ENCODE measurements at places on chromosomes 7 and 10. TPM values are rescaled to one million over a fixed set of nuclear protein-coding genes. Genes with fewer than 3 reads are reported as not detected.

The GFRA1 gene
- 6.3 TPM for total RNA-seq

The HMX2 gene
- total RNA-seq = not detected

The TMEM248 gene
- total RNA-seq = 59.6 TPM

The C10orf105 gene
- under 0.01 TPM for total RNA-seq

The PTPRN2 gene
- total RNA-seq = 0.77 TPM

The CHN2 gene
- total RNA-seq = 0.33 TPM

The ACSL5 gene
- 1.7 TPM for total RNA-seq

The ATRNL1 gene
- total RNA-seq = 0.33 TPM

The CLCN1 gene
- total RNA-seq = under 0.01 TPM

The TMEM130 gene
- 0.26 TPM for total RNA-seq

The RNF32 gene
- 2.8 TPM for total RNA-seq

GRCh38 chr10:113369365-113369694, 183.5 kb upstream of the HABP2 start:
- no peak for DNase-seq

GRCh38 chr7:151172273-151173141, 5.0 kb upstream of the GBX1 start:
- DNase-seq = peak; percentile 46

- DNase-seq = no peak
Measured at GRCh38 chr10:17385066-17385465, 69.3 kb downstream of the ST8SIA6 start.

GRCh38 chr7:129376076-129376777, 58.0 kb upstream of the STRIP2 start:
- peak; percentile 43 for DNase-seq

- DNase-seq = no peak
Measured at GRCh38 chr7:101466871-101467270, 104.2 kb downstream of the COL26A1 start.

- peak; percentile 87 for DNase-seq
Measured at GRCh38 chr7:80379034-80379982, 132.6 kb downstream of the GNAT3 start.

DNA sequence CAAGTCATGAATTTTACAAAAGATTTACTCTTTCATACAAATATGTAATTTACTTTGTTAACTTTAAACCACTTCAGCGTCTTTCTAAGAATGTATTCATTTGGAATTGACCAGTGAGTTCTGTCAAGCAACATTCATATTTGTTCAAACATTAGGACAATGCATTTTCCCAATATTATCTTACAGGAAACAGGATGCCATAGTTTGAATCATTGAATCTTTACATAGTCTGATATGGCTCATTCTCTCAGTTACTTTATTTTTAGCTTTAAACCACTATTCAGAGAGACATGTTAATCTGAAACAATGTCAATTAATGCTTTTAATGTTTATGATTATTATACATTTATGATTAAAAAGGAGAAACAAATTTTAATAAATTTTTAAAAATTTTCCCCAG, 21.1 kb upstream of the MEOX2 start:
- DNase-seq = no peak

DNA sequence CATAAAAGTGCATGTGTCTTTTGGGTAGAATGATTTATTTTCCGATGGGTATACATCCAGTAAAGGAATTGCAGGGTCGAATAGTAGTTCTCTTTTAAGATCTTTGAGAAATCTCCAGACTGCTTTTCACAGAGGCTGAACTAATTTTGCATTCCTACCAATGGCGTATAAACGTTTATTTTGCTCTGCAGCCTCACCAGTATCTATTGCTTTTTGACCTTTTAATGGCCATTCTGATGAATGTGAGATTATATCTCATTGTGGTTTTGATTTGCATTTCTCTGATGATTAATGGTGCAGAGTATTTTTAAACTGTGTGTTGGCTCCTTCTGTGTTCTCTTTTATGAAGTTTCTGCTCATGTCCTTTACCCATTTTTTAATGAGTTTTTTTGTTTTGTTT, 1020.1 kb downstream of the NXPH1 start:
- DNase-seq = peak; percentile 67

- no peak for DNase-seq
Measured at GRCh38 chr7:139572071-139572470, 48.6 kb downstream of the CLEC2L start.

- DNase-seq = peak; percentile 16
Measured at GRCh38 chr7:96314402-96315124, 7.3 kb downstream of the SLC25A13 start.

DNA sequence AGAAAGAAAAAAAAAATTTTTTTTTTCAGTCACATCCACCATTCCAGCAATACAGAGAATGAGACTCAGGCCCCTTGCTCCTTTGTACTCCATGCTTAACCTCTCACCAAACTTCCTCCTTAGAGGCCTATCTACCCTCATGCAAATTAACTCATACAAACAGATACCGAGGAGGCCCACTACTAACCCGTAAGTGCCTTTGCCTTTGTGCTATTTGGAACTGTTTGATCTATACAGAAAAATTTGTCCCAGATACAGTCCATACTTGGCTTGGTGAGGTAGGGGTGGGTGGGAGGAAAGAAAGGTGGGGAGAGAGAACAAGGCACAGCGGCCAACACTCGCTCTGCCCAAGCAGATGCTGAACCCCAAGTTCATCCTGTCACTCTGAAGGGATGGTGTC, 87.8 kb upstream of the DUSP5 start:
- no peak for DNase-seq

- DNase-seq = no peak
Measured at GRCh38 chr10:86681047-86681446, 12.7 kb downstream of the LDB3 start.

- peak; percentile 2 for DNase-seq
Measured at GRCh38 chr10:23525406-23525805, 86.5 kb downstream of the OTUD1 start.

GRCh38 chr7:142066536-142066935, 45.0 kb upstream of the MGAM2 start:
- no peak for DNase-seq

Data from fibroblast of lung (primary cell).